Cardiac muscle cell (in vitro differentiated cells and primary cell): ENCODE measurements at places on chromosomes 6 and 20. TPM values are rescaled to one million over a fixed set of nuclear protein-coding genes. Genes with fewer than 3 reads are reported as not detected.

- no peak for DNase-seq
Measured at GRCh38 chr20:11155156-11155756, 481.5 kb upstream of the JAG1 start.

DNA sequence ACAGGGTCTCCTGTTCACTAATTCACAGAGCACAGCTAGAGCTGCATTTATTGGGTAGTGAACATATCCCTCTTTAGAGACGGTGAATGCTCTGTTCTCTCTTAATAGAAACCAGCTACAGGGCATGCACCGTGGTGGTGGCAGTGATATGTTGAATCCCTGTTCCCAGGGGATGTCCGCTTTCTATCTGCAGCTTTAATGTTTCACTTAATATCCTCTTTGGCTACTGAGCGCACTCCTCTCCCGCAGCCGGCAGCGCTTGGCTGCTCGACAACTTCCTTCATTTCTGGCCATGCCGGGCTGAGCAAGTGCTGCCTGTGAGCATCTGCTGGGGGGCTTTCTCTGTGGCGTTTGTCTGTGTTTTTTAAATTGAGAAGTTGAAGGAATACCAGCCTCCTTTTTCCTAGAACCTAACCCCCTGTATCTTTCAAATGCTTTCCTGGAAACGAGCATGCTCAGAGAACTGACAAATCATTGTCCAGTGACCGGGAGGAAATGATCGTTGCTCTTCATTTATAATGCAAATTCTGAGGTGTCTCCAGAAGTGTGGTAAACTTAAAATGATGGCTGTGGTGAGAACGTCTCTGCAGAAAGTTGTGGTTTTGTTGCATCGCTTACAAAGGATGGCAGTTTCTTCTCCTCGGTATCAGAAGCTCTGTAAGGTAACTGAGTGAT is 297.9 kb downstream of the UTRN start:
- DNase-seq: peak; percentile 24

GRCh38 chr6:63353286-63353630 is 33.5 kb upstream of the LGSN start:
- no peak for DNase-seq

DNA sequence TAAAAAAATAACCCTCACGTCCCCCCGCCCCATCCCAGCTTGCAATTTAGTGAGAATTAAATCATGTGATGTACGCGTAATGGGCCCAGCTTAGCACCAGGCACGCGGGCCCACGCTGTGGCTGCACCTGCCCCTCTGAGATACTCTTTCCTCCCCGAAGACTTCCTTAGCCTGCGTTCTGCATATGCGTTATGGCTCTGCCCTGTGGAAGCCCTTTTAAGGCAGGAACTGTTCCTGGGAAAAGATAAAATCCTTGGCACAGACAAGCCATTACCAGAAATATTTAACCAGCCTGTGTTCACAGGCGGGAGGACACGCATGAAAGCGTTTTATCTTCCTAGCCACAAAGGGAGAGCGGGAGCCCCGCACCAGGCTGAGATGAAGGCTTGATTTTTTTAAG is 311.0 kb downstream of the LRFN2 start:
- DNase-seq: no peak

TREM2 gene
- not detected in 2 replicates for total RNA-seq

SLC22A2 gene
- total RNA-seq: 0.18 TPM in 1 of 2 replicates, not detected in the other
